ENCODE measurements at places on chromosomes 1 and 21.
A peak's percentile ranks its signal among the peaks of the same experiment; 100 is the strongest.

- DNase-seq, result no peak
These were observed 2.2 kb downstream of the KRTAP19-1 start for GRCh38 chr21:30478004-30478403.

- no peak for DNase-seq
These were observed 30.6 kb downstream of the MORN1 start for GRCh38 chr1:2360588-2361364.

DNA sequence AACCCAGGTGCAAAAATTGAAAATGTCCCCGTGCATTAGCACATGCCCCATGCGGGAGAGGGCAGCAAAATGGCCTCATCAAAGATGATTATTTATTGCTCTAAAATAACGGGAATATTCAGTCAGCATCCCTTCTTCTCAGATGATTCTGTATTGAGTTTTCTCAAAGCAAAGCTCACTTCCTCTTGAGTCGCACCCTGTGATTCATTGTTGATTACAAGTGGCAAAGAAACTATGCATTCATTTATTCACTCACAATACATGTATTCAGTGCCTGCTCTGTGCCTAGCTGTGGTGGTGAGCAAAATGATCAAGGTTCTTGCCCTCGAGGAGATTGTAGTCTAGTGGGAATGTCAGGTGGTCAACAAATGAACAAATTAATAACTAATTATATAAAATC, 226.0 kb upstream of the KAZN start:
- no peak for DNase-seq

GRCh38 chr21:36478207-36478701, 1.7 kb downstream of the CLDN14 start:
- DNase-seq, result no peak

- DNase-seq, result no peak
These were observed 29.4 kb upstream of the PIGC start for GRCh38 chr1:172473302-172473701.

DNA sequence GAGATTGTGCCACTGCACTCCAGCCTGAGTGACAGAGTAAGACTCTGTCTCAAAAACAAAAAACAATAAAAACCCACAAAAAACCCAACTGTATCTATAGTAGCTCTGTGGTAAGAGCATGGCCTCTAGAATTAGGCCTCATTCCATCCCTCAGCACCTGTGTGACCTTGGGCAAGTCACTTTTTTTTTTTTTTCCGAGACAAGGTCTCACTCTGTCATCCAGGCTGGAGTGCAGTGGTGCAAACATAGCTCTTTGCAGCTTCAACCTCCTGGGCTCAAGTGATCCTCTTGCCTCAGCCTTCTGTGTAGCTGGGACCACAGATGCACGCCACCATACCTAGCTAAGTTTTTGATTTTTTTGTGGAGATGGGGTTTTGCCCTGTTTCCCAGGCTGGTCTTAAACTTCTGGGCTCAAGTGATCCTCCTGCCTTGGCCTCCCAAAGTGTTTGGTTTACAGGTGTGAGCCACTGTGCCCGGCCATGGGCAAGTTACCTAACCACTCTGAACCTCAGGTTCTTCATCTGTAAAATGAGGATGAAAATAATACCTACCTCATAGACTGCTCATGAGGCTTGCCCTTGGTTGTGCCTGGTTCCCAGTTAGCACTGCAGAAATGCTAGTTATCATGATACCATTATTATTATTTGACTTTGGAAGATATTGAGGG, 15.3 kb upstream of the MYOM3 start:
- no peak for DNase-seq

DNA sequence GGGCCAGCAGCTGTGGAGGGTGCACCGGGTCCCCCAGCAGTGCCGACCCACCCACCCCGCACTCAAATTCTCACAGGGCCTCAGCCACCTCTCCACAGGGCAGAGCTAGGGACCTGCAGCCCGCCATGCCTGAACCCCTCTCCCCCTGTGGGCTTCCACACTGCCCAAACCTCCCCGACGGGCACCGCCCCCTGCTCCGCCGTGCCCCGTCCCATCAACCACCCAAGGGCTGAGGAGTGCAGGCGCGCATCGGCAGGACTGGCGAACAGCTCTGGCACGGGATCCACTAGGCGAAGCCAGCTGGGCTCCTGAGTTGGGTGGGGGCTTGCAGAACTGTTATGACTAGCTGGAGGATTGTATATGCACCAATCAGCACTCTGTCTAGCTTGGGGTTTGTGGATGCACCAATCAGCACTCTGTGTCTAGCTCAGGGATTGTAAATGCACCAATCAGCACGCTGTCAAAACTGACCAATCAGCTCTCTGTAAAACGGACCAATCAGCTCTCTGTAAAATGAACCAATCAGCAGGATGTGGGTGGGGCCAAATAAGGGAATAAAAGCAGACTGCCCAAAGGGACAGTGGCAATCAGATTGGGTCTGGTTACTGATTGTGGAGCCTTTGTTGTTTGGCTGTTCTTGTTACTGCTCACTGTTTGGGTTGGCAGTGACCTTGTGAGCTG, 12.4 kb upstream of the RCAN3 start:
- peak; percentile 38 for DNase-seq

GRCh38 chr1:89195476-89195875, 3.3 kb downstream of the GBP4 start:
- no peak for DNase-seq

Data from NAMALWA (cell line).